Activated CD8-positive, alpha-beta T cell treated with anti-CD3 and anti-CD28 coated beads, Interleukin-2, amount 10 ng/mL, durations not matched to agents 7 days and 5 days (primary cell): ENCODE measurements at places on chromosomes 2 and 18. TPM values are rescaled to one million over a fixed set of nuclear protein-coding genes. Genes with fewer than 3 reads are reported as not detected.

CYP27C1 gene
- not detected for total RNA-seq

- no peak for DNase-seq
These were observed 431.4 kb upstream of the DCC start for GRCh38 chr18:51908598-51908944.

ABCG8 gene
- not detected for total RNA-seq

RAB6D gene
- total RNA-seq = 0.08 TPM

GRCh38 chr2:105395691-105396090 is 3.2 kb downstream of the FHL2 start:
- no peak for DNase-seq
